ENCODE measurements at places on chromosomes 2 and 18. TPM values are rescaled to one million over a fixed set of nuclear protein-coding genes. Genes with fewer than 3 reads are reported as not detected.

- peaks cover 35% of the 10 kb centered on the region for H3K4me1 ChIP-seq
- peaks cover 3% of the 10 kb centered on the region for H3K36me3 ChIP-seq
- no peak overlapping the region for H3K27ac ChIP-seq
- H3K4me3 ChIP-seq = no peak overlapping the region
Measured at GRCh38 chr18:41871229-41872000, 83.6 kb upstream of the PIK3C3 start.

DNA sequence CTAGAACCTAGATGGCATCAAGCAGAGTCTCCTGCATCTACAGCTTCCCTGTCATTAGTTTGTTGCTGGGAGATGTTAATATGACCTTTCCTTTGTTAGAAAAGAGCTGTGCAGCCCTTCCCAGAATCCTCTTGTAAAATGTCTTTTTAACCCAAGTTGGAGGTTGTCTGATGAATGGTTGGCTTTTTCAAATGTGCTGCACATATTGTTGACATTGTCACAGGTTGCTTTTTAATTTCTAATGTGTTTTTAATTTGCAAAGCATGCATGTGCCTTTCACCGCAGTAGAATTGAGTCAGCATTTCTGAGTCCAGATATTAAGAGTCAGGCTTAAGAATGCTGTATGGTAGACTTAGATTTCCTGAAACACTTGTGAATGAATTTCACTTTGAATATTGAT, 120.8 kb downstream of the GREB1L start:
- no peak overlapping the region for H3K4me3 ChIP-seq
- no peak for DNase-seq
- peaks cover 12% of the 10 kb centered on the region for H3K4me1 ChIP-seq
- no peak overlapping the region for H3K27ac ChIP-seq

DNA sequence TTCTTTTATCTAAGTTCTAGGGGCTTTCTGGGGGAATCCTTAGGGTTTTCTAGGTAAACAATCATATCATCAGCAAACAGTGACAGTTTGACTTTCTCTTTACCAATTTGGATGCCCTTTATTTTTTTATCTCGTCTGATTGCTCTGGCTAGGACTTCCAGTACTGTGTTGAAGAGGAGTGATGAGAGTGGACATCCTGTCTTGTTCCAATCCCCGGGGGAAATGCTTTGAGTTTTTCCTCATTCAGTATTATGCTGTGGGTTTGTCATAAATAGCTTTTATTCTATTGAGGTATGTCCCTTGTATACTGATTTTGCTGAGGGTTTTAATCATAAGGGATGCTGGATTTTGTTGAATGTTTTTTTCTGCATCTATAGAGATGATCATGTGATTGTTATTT, 549.5 kb downstream of the EPHA4 start:
- H3K36me3 ChIP-seq = no peaks in the 10 kb centered on the region
- H3K4me1 ChIP-seq = no peaks in the 10 kb centered on the region
- no peaks in the 10 kb centered on the region for H3K27me3 ChIP-seq
- H3K4me3 ChIP-seq = no peak overlapping the region
- DNase-seq = no peak
- no peak overlapping the region for H3K27ac ChIP-seq

- H3K27ac ChIP-seq = peak overlapping the region; percentile 46
- H3K27me3 ChIP-seq = no peaks in the 10 kb centered on the region
- no peak for DNase-seq
Measured at GRCh38 chr18:6785001-6785400, 55.5 kb downstream of the ARHGAP28 start.

DNA sequence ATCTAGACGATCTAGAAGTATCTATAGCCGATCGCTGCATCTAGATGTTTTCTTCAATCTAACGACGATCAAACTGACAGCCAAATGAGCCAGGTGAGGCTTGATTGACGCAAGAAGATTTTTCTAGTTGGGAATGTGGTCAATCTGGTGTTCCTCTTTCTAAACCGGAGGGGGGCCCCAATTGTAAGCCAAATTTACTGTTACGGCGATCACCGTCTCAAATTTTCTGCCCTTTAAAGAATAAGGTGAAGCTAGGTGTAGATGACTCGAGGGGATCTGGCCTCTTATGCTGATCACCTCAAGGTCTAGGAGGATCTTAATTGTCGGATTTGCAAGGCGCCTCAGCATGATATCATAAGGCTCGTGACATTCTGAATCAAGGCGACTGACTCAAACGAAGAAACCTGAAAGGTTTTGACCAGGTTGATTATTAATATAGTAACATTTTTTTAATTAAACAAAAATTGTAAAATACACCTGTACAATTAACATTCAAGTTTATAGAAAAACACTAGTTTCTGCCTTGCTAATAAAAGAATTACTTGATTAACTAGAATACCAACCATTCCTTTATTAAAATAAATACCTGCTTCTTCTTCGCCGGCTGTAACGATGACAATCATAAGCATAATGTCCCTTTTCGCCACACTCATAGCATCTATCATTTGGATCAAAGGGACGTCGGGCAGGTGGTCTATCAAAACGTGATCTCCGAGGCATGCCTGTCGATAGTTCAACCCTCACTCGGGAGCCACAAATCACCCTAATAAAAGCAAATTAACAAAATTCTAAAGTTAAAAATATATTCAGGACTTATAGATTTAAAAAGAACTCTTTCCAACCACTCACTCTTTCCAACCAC, 2.0 kb downstream of the SRSF7 start:
- H3K27me3 ChIP-seq = no peaks in the 10 kb centered on the region
- peak overlapping the region; percentile 88 for H3K27ac ChIP-seq
- H3K4me3 ChIP-seq = peak overlapping the region; percentile 92
- peaks cover 44% of the 10 kb centered on the region for H3K4me1 ChIP-seq
- H3K36me3 ChIP-seq = peaks cover 43% of the 10 kb centered on the region

The AGAP1 gene
- total RNA-seq = 47.2 TPM

GRCh38 chr2:179954026-179954425, 53.1 kb downstream of the CWC22 start:
- H3K4me3 ChIP-seq = no peak overlapping the region
- H3K27ac ChIP-seq = no peak overlapping the region
- H3K36me3 ChIP-seq = peaks cover 19% of the 10 kb centered on the region

- H3K36me3 ChIP-seq = no peaks in the 10 kb centered on the region
- no peak overlapping the region for H3K4me3 ChIP-seq
- no peaks in the 10 kb centered on the region for H3K4me1 ChIP-seq
Measured at GRCh38 chr2:65549631-65550030, 117.2 kb upstream of the SPRED2 start.

GRCh38 chr2:99852376-99852934, 289.9 kb downstream of the AFF3 start:
- H3K4me3 ChIP-seq = peak overlapping the region; percentile 9
- H3K36me3 ChIP-seq = no peaks in the 10 kb centered on the region

GRCh38 chr2:44579115-44579836, 217.5 kb downstream of the CAMKMT start:
- no peaks in the 10 kb centered on the region for H3K36me3 ChIP-seq
- no peak for DNase-seq
- H3K27ac ChIP-seq = no peak overlapping the region
- H3K27me3 ChIP-seq = peaks cover 9% of the 10 kb centered on the region

The PTPRN gene
- total RNA-seq = 30.2 TPM

DNA sequence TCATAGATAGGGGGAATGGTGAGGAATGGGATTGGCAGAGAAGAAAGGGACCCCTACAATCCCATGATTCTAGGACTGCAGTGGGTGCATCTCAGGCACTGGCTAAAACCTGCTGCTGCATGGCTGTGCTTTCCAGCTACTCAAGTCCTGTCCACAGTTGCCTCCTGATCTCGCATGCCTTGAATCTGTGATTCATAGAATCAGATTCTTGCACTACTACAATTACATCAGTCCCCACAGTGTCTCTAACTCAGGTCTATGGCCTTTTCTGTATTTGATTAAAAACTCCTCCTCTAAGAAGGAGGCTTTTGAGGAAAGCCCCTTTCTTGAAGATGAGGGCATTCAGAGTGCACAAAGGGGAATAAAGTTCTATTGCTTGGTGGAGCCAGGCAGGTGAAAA, 117.4 kb downstream of the LRATD1 start:
- H3K36me3 ChIP-seq = no peaks in the 10 kb centered on the region
- H3K27ac ChIP-seq = no peak overlapping the region
- H3K27me3 ChIP-seq = no peaks in the 10 kb centered on the region
- no peak for DNase-seq

The LONRF2 gene
- total RNA-seq = 8.4 TPM

DNA sequence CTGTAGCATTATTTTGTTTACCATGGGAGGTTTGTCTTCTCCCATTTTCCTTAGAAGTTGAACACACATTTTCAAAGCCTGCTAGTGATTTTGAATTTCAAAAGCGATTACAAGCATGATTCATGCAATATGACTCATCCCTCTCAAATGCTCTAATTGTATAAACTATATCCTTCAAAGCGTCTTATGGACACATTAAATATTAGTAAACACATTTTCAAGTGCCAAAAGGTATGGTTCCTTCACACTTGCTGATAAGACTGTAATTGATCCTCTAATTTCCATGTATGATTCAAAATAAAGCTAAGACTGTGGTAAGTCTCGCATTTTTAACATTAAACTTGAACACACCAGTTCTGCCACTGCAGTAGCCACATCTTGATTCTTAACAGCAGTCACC, 512.9 kb downstream of the LRRTM4 start:
- DNase-seq = no peak
- peaks cover 17% of the 10 kb centered on the region for H3K4me1 ChIP-seq
- no peak overlapping the region for H3K4me3 ChIP-seq
- H3K36me3 ChIP-seq = no peaks in the 10 kb centered on the region
- H3K27ac ChIP-seq = no peak overlapping the region

- no peaks in the 10 kb centered on the region for H3K27me3 ChIP-seq
- no peak overlapping the region for H3K27ac ChIP-seq
- no peak for DNase-seq
- H3K4me1 ChIP-seq = no peaks in the 10 kb centered on the region
- H3K36me3 ChIP-seq = no peaks in the 10 kb centered on the region
Measured at GRCh38 chr2:158300394-158300793, 156.2 kb downstream of the CCDC148 start.

DNA sequence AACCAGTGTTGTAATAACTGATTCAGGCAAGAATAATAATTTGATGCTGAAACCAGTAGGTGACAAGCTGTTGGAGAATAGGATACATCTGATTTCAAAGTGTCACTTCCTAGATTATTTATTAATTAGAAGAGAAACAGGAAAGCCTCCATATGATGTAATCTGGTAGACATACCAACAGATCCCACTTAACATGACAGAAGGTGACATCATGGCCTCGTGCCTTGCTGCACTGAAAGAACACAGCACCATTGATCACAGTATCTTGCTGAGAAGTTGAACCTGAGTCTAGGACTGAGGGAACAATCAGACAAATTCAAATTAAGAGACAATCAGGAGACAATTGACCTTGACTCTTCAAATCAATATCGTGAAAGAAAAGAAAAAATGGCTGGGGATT, 131.6 kb upstream of the DLGAP1 start:
- H3K4me1 ChIP-seq = peaks cover 8% of the 10 kb centered on the region
- H3K4me3 ChIP-seq = no peak overlapping the region
- peaks cover 2% of the 10 kb centered on the region for H3K27me3 ChIP-seq

The CCBE1 gene
- total RNA-seq = 1.1 TPM

Data from progenitor cell of endocrine pancreas (in vitro differentiated cells).